ENCODE measurements at places on chromosomes 6 and 20. TPM values are rescaled to one million over a fixed set of nuclear protein-coding genes. Genes with fewer than 3 reads are reported as not detected.

DNA sequence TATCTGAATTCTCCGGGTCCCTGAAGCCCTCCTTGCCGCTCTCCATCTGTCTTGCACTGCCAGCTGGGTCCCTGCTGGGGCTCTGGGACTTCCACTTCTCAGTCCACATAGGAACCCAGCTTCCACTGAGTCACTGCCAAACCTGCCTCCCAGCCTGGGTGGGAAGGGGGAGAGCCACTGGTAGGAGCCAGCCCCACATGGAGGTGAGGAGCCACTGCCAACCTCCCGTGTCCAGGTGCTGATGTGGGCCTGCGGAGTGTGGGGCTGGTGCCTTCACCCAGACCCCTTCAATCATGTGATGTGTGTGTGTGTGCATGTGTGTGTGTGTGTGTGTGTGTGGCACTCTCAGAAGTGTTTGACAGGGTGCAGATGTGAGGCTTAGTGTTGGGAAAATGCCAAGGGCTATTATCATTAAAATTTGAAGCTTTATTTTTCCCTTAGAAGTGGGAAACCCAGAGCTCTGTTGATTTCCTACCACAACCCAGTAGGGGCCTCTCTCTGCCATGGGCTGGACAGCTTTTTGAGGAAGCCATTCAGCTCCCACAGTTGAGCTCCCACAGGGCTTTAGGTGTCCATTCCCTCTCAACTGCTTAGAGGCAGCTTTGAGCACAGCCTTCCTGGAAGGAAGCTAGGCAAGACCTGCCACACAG, 9.3 kb upstream of the SGK2 start:
- H3K36me3 ChIP-seq = no peaks in the 10 kb centered on the region
- no peak overlapping the region for H3K4me3 ChIP-seq
- no peaks in the 10 kb centered on the region for H3K27me3 ChIP-seq
- H3K4me1 ChIP-seq = no peaks in the 10 kb centered on the region
- no peak overlapping the region for H3K27ac ChIP-seq
- DNase-seq = no peak

- H3K27ac ChIP-seq = peak overlapping the region; percentile 40
- H3K4me3 ChIP-seq = peak overlapping the region; percentile 60
- DNase-seq = no peak
- H3K36me3 ChIP-seq = no peaks in the 10 kb centered on the region
- peaks cover 35% of the 10 kb centered on the region for H3K4me1 ChIP-seq
Observed at GRCh38 chr20:16575390-16576140, 2.3 kb upstream of the KIF16B start.

- no peak for DNase-seq
- H3K36me3 ChIP-seq = no peaks in the 10 kb centered on the region
- no peaks in the 10 kb centered on the region for H3K4me1 ChIP-seq
- no peak overlapping the region for H3K27ac ChIP-seq
- H3K27me3 ChIP-seq = no peaks in the 10 kb centered on the region
- no peak overlapping the region for H3K4me3 ChIP-seq
Observed at GRCh38 chr6:130666786-130667185, 160.4 kb upstream of the SMLR1 start.

DNA sequence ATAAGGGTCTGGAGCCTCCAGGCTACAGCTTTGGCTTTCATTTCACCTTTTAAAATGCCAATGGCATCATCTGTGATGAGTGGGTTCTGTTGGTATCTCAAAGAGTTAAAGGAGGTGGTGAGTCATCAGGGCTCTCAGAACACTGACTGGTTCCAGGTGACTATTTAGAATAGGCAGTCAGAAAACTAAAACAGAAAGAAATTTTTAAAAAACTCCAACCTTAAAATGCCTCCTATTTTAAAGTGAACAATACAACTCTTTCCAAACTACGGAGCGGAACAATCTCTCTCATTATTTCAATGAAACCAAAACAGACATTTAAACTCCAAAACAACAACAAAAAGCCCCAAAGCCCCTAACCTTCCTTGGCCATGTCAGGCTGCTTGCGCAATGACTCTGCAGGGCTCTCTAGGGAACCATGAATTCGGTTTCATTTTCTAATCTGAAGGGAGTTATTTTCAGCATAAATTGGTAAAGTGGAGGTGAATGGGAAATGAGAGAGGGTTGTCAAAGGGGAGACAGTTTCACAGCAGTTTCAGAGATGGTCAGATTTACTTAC, 194.9 kb downstream of the KIF6 start:
- H3K4me3 ChIP-seq = no peak overlapping the region
- no peaks in the 10 kb centered on the region for H3K4me1 ChIP-seq
- DNase-seq = no peak

DNA sequence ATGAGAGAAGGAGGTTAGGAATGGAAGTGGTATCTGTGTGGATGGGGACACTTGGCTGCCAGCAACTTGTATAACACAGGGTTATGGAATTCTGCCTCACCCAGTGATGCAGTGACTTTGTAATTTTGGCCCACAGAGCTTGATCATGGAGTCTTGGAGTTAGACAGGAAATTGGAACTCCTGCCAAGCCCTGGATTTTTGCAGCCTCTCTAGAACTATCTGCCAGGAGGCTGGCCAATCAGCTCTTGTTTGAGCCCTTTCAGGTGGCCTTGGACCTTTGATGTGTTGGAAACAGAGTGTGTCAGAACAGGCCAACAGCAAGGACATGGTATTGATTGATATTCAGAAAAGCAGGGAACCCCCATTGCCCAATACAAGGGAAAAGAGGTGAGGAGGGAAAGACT, 157.7 kb upstream of the GGTLC1 start:
- DNase-seq = no peak
- no peak overlapping the region for H3K4me3 ChIP-seq
- H3K27ac ChIP-seq = no peak overlapping the region
- H3K36me3 ChIP-seq = no peaks in the 10 kb centered on the region
- no peaks in the 10 kb centered on the region for H3K4me1 ChIP-seq
- H3K27me3 ChIP-seq = no peaks in the 10 kb centered on the region

GRCh38 chr20:32365564-32365963, 7.4 kb downstream of the ASXL1 start:
- peak overlapping the region; percentile 5 for H3K27ac ChIP-seq
- H3K4me3 ChIP-seq = no peak overlapping the region
- no peaks in the 10 kb centered on the region for H3K27me3 ChIP-seq
- peaks cover 88% of the 10 kb centered on the region for H3K4me1 ChIP-seq
- no peak for DNase-seq

DNA sequence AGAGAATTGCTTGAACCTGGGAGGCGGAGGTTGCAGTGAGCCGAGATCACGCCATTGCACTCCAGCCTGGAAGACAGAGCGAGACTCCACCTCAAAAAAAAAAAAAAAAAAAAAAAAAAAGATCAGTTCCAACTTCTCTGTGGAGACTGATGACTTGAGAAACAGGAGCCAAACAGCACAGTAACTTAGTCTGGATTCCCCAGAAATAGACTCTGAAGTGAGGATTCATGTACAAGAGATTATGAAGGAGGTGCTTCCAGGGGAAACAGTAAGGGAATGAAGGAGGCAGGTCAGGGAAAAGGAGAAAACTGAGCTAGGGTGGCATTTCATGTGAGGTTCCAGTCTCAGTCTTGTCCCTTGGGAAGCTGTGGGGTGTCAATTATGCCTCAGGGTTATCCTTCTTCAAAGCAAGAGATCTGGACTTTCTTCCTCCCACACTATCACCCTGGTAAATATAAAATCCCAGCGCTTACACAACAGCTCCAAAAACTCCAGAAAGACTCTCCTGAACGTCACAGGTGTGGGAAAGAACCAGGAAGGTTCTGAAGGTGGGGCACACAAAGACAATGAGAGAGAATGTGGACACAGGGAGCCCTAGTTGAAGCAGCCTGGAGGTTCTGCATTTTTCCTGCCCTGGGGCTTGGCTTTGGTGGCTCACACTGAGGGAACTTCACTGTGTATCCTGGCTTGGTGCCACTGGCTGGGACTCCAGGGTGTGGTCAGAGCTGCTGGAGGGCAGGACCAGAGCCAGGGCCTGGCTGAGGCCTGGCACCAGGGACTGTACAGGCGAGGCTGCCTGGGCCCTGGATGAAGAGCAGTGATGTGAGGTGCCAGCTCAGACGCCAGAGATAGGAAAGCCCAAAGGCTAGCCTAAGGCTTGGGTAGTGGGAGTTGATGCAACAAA, 46.8 kb downstream of the PCNA start:
- H3K27me3 ChIP-seq = no peaks in the 10 kb centered on the region
- DNase-seq = no peak
- no peak overlapping the region for H3K4me3 ChIP-seq
- H3K27ac ChIP-seq = no peak overlapping the region
- no peaks in the 10 kb centered on the region for H3K36me3 ChIP-seq

- no peak overlapping the region for H3K4me3 ChIP-seq
- peaks cover 53% of the 10 kb centered on the region for H3K4me1 ChIP-seq
- H3K27me3 ChIP-seq = no peaks in the 10 kb centered on the region
- DNase-seq = no peak
Observed at GRCh38 chr6:6657820-6658217, 69.3 kb downstream of the LY86 start.

DNA sequence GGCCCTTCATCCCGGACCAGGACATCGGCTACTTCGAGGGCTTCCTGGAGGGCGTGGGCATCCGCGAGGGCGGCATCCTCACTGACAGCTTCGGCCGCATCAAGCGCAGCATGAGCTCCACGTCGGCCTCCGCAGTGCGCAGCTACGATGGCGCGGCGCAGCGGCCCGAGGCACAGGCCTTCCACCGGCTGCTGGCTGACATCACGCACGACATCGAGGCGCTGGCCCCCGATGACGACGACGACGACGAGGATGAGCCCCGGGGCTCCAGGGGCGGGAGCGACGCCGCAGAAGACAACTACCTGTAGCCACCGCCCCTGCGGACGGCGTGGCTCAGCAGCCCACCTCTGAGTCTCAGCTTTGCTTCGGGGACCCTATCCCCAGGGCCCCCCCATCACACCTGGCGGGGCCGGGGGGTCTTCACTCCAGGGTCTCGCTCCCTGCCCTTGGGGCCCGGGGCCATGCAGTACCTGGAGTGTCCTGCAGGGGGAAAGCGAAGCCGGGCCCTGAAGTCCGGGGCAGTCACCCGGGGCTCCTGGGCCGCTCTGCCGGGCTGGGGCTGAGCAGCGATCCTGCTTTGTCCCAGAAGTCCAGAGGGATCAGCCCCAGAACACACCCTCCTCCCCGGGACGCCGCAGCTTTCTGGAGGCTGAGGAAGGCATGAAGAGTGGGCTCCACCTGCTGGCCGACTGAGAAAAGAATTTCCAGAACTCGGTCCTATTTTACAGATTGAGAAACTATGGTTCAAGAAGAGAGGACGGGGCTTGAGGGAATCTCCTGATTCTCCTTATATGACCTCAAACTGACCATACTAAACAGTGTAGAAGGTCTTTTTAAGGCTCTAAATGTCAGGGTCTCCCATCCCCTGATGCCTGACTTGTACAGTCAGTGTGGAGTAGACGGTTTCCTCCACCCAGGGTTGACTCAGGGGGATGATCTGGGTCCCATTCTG, 20.8 kb upstream of the HCK start:
- H3K27me3 ChIP-seq = peaks cover 3% of the 10 kb centered on the region
- no peak overlapping the region for H3K4me3 ChIP-seq
- no peak overlapping the region for H3K27ac ChIP-seq
- no peaks in the 10 kb centered on the region for H3K4me1 ChIP-seq
- no peaks in the 10 kb centered on the region for H3K36me3 ChIP-seq
- peak; percentile 53 for DNase-seq

Gene NNAT
- not detected for total RNA-seq

Gene SRMS
- total RNA-seq = not detected

Gene KIF3B
- total RNA-seq = 14.5 TPM

Gene APMAP
- 50.0 TPM for total RNA-seq

Measured in CD4-positive, alpha-beta memory T cell (primary cell).